ENCODE measurements at places on chromosomes 12 and 14.

- DNase-seq = no peak
These were observed 26.6 kb upstream of the RIMBP2 start for GRCh38 chr12:130742716-130743115.

- no peak for DNase-seq
These were observed 21.1 kb upstream of the ADAM20 start for GRCh38 chr14:70555890-70556289.

DNA sequence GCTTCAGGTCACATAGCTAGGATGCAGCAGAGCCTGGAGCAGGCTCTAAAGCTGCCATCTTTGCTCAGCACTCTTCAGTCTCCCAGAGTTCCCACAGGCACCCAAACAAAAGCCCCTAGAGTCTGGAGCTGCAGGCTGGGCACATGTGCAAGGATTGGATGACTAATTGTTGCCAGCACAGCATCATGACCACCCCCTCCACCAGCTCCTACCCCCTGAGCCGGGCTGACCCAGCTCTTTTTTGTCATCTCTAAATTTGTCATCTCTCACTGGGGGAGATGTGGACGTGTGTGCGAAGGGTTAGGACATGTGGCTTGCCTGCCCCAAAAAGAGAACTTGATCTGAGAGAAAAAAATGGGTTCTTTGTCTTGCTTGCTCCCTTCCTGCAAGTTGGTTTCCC lies 4.3 kb upstream of the MMP19 start:
- no peak for DNase-seq

- DNase-seq = no peak
These were observed 193.1 kb upstream of the FLRT2 start for GRCh38 chr14:85336817-85337216.

GRCh38 chr14:93430315-93431035 lies at the start of gene UNC79:
TSS of gene UNC79 (plus strand) at chr14:93430939. CDS start at chr14:93431030, 91 bp downstream.
- DNase-seq = no peak

GRCh38 chr12:94157981-94158411 lies 9.6 kb downstream of the PLXNC1 start:
- DNase-seq = no peak

DNA sequence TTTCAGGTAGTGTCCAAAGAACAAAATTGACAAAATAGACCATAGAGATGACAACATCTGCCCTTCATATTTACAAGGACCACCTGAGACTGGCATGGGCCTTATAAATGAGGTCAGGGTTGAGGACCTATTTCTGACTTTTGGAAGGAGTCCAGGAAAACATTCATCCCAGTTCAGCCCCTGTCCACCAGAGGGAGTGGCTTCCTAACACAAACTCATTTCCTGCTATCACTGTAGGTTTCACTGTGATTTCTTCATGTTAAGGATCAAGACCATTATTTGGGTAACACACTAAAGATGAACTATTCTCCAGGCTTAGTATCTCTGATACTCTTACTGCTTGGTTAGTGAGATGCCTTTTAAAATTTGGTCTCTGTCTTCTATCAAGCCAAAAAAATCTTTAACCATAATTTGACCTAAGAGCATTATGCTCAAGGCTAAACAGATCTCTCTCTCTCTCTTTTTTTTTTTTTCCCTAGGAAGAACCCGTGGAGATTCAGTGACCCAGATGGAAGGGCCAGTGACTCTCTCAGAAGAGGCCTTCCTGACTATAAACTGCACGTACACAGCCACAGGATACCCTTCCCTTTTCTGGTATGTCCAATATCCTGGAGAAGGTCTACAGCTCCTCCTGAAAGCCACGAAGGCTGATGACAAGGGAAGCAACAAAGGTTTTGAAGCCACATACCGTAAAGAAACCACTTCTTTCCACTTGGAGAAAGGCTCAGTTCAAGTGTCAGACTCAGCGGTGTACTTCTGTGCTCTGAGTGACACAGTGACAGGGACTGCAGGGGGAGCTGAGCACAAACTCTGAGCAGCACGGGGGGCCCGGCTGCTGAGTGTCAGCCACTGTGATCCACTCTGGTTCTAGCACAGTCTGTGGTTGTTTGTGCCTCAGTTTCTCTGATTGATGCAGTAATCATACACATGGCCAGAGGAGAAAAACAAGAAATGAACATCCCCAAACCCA lies 267.6 kb upstream of the OR4E1 start:
- peak; percentile 14 for DNase-seq

GRCh38 chr14:32339188-32339587 lies 10.1 kb downstream of the AKAP6 start:
- no peak for DNase-seq

GRCh38 chr14:54675236-54676128 lies 108.6 kb downstream of the SAMD4A start:
- DNase-seq = no peak

DNA sequence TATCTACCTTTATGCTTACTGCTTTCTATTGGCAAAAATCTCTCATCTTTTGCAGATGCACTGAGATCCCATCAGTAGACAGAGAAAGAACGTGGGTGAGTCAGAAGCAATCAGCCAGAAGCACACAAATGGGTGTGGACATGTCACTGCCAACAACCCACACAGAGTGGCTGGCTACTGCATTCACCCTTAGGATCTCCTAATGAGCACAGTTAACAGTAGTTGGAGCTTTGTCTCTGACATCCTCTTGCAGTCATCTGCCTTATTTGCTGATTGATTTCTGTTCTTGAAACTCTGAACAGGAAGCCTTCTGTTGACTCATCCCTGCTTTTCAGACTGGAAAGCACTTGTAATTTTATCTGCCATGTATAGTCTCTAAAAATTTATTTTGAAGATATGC lies 117.2 kb downstream of the RGS6 start:
- no peak for DNase-seq

- DNase-seq = no peak
These were observed 33.2 kb downstream of the KCNMB4 start for GRCh38 chr12:70399311-70399710.

DNA sequence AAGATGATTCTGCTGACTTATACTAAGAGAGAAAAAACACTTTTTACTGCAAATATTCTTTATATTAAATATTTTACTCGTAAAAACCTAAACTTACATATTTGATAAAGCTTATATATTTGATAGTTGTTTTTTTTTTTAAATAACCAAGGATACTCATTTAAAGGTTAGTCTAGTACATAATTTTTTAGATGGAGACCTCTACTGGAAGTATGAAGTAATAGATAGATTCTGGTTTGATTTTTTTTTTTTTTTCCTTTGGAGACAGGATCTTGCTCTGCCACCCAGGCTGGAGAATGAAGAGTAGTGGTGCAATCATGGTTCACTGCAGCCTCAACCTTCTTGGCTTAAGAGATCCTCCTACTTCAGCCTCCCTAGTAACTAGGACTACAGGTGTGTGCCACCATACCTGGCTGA lies 16.4 kb downstream of the ARID2 start:
- no peak for DNase-seq

- no peak for DNase-seq
These were observed 53.5 kb upstream of the RNU6-8 start for GRCh38 chr14:32256576-32256975.

DNA sequence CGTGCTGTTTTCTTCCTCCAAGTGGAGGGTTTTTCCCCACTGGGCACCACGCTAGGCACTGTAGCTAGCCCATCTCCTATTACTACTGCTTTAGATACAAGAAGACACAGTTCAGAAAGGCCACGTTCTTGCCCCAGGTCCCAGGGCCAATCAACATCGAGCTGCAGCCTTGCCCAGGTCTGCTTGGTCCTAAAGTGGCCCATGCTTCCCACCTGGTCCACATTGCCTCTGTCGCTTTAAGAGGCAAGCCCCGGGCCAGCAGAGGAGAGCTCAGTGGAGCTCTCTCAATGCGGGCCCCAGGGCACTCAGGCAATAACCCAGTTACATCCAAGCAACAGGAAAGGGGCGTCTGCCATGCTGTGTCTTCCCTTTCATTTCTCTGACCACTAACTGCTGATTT lies 148.1 kb downstream of the CALM1 start:
- DNase-seq = no peak

DNA sequence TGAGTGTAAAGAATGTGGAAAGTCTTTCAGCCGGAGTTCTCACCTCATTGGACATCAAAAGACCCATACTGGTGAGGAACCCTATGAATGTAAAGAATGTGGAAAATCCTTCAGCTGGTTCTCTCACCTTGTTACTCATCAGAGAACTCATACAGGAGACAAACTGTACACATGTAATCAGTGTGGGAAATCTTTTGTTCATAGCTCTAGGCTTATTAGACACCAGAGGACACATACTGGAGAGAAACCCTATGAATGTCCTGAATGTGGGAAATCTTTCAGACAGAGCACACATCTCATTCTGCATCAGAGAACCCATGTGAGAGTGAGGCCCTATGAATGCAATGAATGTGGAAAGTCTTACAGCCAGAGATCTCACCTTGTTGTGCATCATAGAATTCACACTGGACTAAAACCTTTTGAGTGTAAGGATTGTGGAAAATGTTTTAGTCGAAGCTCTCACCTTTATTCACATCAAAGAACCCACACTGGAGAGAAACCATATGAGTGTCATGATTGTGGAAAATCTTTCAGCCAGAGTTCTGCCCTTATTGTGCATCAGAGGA lies 25.1 kb upstream of the ZNF268 start:
- DNase-seq = no peak

DNA sequence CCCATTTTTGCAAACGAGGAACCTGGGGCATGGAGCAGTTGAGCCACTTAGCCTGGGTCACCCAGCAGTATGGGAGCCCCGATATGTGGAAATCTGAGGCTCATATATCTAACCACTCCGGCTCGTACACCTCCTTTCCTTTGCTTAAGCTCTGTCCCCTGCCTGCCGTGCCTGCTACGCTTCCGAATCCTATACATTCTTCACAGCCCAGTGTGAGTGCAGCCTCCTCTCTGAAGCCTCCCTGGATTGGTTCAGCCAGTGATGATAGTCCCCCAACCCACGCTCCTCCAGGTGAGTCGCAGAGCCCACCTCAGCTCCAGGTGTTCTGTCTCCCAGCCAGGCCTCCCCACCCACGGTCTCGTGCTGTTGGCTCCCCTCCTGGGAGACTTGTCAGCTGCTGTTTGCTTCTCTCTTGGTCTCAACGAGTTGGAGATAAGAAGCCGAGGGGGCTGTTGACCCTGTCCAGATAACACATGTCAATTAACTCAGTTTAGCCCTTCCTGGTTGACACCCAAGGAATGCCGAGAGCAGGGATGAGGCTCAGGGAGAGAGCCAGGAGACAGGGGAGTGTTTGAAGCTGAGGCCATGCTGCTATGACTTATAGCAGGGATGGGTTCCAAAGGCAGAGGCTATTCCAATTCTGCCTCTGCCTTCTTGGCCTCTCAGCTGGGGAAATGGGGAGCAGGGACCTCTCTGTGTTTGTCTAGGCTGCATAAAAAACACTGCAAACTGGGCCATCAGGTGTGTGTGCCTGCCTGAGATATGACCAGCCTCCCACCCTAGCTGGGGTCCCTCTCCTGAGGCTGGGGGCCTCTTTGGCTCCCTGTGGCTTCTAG lies 19.0 kb downstream of the SDSL start:
- no peak for DNase-seq

DNA sequence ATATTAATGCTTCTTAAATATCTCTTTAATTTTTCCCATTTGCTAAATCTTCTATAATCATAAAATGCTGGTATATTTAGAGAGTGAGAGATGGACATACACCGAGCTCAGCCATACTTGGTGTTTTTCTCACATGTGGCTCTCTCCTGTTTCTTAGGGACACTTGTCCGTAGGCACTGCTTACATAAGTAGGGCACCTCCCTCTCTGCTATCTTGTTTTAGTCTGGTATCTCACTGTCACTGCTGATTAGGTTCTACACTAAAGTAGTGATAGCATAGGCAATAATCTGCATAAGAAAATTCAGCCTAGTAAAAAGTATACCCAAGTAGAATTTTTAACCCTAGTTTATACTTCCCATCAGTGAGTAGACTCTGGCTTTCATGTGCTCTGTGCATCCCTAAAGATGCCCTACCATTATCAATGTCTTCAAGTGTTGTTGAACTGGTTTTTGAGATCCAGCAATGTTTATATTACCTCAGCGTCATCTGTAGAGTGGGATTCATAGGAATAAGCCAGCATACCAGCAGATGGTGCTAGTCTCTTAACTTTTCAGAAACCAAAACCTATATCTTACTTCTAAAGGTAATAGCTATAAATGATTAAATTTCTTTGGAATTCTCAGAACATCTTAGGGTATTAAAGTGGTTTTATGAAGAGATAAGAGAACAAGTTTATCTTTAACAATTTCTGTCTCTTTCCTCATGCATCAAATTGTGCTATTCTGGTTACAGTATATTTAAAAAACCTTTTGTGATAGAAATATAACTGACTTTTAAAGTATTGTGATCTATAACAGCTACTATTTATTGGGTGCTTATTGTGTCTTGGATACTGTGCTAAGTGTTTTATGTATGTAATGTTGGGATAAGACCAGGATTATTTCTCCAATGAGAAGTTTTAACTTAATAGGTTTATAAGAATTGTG lies 32.9 kb downstream of the ARID2 start:
- no peak for DNase-seq

GRCh38 chr12:107396991-107397390 lies 288.6 kb upstream of the PWP1 start:
- no peak for DNase-seq

- no peak for DNase-seq
These were observed 218.8 kb downstream of the DPF3 start for GRCh38 chr14:72675126-72675525.

GRCh38 chr12:96456265-96456974 lies 33.0 kb upstream of the CFAP54 start:
- no peak for DNase-seq

GRCh38 chr12:9809338-9809737 lies 17.9 kb upstream of the KLRF1 start:
- no peak for DNase-seq

DNA sequence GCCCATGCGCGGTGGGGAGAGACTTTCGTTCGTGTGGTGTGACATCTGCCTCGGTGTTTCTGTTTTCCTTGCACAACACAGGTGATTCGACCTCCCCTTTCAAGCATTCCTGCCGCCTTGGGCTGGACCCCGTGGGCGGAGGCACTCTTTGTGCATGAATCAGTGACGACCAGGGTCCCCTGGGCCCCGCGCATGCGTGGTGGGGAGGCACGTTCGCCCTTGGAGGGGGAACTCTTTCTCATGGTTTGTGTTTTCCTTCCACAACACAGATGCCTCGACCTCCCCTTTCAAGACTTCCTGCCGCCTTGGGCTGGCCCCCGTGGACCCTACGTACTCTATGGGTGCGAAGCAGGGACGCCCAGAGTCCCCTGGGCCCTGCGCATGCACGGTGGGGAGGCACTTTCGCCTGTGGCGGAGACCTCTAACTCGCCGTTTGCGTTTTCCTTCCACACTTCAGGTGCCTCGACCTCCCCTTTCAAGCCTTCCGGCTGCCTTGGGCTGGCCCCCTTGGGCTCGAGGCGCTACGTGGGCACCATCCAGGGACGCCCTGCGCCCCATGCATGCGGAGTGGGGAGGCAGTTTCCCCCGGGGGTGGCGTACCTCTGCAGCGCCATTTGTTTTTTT lies 340.9 kb downstream of the ALG10 start:
- DNase-seq = no peak

- DNase-seq = no peak
These were observed 89.8 kb upstream of the LRIG3 start for GRCh38 chr12:59010118-59010517.

DNA sequence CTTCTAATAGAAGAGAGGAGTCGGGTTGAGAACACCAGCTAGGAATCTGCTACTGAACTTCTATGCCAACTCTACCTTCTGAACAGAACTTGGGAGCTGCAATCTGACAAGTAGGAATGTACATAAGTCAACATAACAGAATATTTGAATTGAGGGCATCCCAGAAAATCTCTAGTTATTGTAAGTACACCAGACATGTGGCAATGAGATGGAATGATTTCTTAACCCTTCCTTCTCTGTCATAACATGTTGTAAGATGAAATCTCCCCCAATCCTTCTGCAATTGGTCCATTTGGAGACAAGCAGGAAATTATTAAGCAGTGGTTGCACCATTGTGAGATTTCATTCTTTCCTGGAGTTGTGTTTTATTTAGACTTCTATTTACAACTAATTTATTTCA lies 68.7 kb upstream of the TMPO start:
- no peak for DNase-seq
